ENCODE measurements at places on chromosomes 1 and 21.

DNA sequence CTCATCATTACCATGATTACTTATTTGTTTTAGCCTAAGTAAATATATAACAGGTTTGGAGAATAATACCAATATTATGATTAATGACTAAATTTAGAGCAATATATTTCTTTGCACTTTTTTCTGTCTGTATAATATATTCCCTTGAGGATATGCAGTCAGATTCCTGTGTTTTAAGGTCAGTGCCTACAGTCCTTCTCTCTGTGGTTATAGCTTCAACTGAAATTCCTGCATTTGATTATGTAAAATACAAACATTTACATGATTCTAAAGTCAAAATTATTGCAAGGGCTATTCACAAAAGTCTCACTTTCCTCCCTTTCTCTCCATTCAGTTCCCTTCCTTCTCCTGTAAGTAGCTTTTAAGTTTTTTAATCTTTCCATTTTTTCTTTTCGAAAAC lies 142.9 kb upstream of the COL6A1 start:
- DNase-seq: no peak

GRCh38 chr21:15706696-15707095 lies 23.1 kb upstream of the USP25 start:
- DNase-seq: no peak

DNA sequence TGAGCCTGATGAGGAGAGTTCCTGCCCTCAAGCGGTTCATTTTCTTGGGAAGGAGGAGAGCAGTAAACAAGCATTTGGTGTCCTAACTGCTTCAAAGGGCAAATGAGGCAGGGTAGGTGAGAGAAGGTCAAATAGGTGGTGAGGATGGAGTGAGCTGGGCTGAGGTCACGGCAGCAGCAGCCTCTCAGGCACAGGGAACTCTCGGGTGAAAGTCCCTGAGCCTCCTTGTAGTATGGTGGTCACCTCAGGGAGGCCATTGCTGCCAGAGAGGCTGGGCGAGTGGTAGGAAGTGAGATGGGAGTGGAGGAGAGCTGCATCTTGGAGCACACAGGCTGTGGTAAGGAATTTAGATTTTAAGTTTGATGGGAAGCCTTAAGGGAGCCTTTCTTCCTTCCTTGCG lies 4.0 kb downstream of the ADARB1 start:
- DNase-seq: no peak

GRCh38 chr1:229147072-229147471 lies 123.8 kb upstream of the RAB4A start:
- DNase-seq: no peak

- no peak for DNase-seq
Measured at GRCh38 chr1:46131712-46132528, 509 bp downstream of the PIK3R3 start.

Measured in stimulated activated CD4-positive, alpha-beta T cell treated with anti-CD3 and anti-CD28 coated beads, TNF-alpha, amount 100 ng/mL, for 4 hours (primary cell).